AG08395 (cell line): ENCODE measurements at places on chromosomes 16 and 17.

- DNase-seq: no peak
Measured at GRCh38 chr16:543301-544164, 16.0 kb downstream of the CAPN15 start.

- DNase-seq: no peak
Measured at GRCh38 chr17:31404028-31404949, 12.8 kb downstream of the RAB11FIP4 start.

GRCh38 chr17:58811290-58811689, 55.6 kb downstream of the PPM1E start:
- DNase-seq: no peak

DNA sequence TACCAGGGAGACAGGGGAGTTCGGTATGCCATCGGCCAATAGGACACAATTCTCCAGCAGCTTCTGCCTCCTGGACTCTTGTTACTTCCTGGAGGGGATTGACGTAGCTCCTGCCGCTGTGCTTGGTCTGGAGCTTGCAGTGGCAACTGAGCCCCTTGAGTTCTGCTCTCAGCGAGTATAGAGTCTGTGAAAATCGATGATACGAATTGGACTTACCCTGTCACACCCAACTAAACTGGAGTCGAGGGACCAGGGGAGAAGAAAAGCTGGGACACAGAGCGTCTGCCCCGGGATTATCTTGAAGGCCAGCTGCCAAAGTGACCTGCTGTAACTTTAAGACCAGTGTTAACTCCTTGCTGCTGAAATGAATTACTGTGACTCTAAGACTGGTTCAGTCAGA, 22.2 kb downstream of the SEC14L1 start:
- no peak for DNase-seq

DNA sequence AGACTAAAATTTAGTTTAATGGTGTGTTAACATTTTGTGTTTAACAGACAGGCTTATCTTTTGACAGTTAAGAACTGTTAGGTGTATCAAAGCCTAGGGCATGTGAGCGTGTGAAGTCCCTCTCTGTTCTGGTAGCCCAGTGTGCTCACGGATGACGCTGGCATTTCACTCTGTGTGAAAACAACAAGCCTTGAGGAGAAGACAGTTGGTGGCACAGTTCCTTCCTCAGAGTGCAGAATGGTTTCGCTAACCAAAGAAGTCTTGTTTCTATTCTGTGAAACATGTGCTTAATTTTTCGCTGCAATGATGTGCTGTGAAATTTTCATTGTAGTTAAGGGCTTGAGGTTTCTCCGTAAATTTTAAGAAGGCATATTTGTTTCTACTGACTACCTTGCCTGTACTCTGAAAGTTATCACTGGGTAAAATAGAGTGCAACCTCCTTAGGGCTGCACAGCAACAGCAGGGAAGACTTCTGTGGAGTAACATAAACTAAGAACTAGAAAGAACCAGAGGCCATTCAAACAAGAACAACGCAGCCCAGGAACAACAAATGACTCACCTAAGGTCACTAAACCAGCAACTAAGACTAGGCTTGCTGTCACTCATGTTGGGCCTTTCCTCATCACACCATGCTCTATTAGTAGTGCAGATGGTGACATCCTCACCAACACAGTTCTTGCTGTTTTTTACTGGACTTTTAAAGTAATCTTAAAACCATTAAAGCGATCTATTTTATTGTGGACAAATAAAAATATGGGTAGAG, 33.4 kb downstream of the BRD7 start:
- no peak for DNase-seq
